NCI-H2081 (cell line): ENCODE measurements at places on chromosomes 1 and 21.
A peak's percentile ranks its signal among the peaks of the same experiment; 100 is the strongest.

DNA sequence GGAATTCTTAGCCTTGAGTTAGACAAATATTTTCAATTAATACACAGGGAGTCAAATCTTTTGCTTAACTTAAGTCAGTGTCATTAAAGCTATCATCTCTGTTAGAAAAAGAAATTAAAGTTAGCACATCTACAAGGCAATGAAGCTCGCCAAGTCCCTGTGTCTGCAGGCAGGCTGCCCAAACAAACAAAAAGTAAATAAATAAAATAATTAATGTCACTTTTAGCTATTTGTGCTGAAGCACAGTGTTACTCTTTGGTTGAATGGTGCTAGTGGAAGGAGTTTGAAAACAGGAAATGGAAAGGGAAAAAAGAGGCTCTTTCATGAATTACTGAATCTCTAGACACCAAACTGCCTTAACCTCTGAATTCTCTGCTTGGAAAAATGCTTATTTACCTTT is 37.1 kb upstream of the COL11A1 start:
- no peak for DNase-seq

- DNase-seq: peak; percentile 80
Observed at GRCh38 chr1:54407404-54408146, 1.4 kb upstream of the SSBP3 start.

GRCh38 chr21:36695671-36696389 is 3.1 kb upstream of the SIM2 start:
- no peak for DNase-seq

- peak; percentile 43 for DNase-seq
Observed at GRCh38 chr1:1434131-1434823, 1.2 kb upstream of the VWA1 start.

DNA sequence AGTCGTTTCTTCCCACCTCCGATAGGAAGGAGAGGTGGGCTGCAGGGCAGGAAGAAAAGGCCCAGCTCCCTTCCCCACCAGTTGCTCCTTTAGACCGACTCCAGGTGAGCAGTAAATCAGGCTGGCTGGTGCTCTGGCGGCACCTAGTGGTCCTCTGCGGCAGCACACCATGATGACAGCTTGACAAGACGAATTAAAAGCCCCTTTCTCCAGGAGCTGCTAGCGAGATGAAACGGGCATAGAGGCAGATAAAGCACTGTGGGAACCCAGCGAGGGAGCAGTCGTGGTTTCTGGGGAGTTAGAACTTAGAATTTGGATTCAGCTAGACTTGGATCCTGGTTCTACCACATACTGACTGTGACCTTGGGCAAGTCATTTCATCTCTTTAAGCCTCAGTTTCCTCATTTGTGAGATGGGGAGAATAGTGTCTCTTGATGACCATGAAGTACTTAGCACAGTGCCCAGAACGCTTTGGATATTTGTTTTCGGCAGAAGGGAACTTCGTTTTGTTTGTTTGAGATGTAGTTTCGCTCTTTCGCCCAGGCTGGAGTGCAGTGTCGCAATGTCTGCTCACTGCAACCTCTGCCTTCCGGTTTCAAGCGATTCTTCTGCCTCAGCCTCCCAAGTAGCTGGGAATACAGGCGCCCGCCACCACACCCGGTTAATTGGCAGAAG is 21.8 kb upstream of the COL9A2 start:
- DNase-seq: peak; percentile 91

GRCh38 chr1:54480525-54480848 is 67.5 kb upstream of the ACOT11 start:
- DNase-seq: no peak

GRCh38 chr1:201792534-201793305 is 36.2 kb upstream of the IPO9 start:
- DNase-seq: peak; percentile 83

DNA sequence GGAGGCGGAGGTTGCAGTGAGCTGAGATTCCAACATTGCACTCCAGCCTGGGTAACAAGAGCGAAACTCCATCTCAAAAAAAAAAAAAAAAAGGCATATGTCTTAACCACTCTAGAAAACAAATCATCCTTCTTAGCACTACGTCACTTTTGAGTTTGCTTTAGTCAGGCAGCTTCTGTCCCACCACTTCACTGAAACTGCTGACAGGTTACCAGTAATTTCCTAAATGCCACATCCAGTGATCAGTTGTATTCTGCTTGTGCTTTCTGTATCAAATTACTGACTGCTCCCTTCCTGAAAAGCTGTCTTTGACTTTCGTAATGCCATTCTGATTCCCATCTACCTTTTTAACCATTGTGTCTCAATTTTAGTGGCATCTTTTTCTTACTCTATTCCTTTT is 21.7 kb downstream of the RCOR3 start:
- DNase-seq: no peak

DNA sequence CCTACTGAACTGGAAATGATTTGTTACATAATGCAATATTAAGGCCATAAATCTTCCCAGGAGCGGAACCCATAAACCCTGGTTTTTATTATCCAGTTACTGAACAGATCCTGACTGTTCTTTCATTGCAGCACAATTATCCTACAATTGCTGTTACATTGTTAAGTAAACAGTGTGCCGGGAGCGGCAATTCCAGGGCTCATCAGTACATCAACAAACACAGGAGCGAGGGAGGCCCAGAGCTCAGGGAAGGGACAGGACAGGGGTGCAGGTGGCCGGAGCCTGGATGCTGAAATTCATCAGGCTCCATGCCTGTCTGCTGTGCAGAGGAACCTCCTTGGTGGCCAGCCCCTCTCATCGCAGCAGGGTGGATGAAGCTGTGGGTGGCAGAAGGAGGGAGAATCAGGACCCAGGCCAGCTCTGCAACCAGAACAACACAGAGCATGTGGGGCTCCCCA is 544.7 kb downstream of the NPHP4 start:
- no peak for DNase-seq

DNA sequence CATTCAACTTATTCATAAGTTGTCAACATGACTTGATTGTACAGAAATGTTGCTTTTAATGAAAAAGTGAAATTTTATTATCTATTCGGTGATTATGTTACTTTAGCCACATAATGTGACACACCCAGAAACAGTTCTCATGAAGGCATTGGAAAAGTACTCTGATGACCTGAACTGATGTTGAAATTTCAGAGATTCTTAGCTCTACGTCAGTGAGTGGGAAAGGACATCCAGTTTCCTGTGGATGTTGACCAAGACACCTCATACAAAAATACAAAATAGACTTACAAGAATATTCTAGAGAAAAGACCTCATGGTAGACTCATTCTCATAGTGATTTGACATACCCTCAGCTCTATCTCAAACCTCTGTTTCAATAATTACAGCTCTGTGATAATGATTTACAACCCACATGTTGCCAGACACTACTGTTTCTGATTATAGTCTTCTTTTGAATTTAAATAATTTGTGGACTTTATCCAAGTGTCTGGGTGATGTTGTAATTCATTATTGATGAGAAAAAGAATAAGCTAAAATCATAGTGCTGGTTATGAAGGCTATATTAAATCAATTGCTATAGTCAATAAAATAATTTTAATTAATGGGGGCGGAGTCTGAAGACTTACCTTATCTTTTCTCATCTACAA is 37.3 kb downstream of the KCNK2 start:
- DNase-seq: no peak

DNA sequence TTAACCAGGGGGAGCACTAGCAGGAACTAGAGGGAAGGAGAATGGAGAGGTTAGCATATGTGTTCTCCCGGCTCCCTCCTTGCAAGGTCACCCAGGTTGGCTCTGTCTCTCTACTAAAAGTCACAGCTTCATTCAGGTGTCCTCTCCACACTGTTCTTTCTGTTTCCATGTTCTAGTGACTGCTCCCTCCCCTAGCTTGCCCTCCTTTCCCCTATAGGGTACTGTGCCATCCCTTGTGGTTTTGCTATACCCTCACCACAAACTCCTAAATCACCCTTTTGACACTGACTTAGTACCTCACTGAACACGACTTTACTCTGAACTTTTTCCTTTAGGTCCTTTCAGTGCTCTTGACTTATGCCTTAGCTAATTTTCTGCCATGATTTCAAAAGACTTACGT is 389.3 kb downstream of the ST6GALNAC3 start:
- DNase-seq: no peak

- DNase-seq: no peak
Observed at GRCh38 chr21:34795548-34796180, 126.9 kb downstream of the CLIC6 start.

GRCh38 chr21:34869545-34869944 is 179.6 kb downstream of the RUNX1 start:
- DNase-seq: no peak

GRCh38 chr1:230819976-230820375 is 48.3 kb downstream of the C1orf198 start:
- DNase-seq: no peak

GRCh38 chr1:213905344-213905743 is 82.4 kb upstream of the PROX1 start:
- no peak for DNase-seq

- DNase-seq: no peak
Observed at GRCh38 chr21:34946385-34946840, 102.7 kb downstream of the RUNX1 start.

- DNase-seq: no peak
Observed at GRCh38 chr1:229570891-229571516, 12.5 kb upstream of the ABCB10 start.

DNA sequence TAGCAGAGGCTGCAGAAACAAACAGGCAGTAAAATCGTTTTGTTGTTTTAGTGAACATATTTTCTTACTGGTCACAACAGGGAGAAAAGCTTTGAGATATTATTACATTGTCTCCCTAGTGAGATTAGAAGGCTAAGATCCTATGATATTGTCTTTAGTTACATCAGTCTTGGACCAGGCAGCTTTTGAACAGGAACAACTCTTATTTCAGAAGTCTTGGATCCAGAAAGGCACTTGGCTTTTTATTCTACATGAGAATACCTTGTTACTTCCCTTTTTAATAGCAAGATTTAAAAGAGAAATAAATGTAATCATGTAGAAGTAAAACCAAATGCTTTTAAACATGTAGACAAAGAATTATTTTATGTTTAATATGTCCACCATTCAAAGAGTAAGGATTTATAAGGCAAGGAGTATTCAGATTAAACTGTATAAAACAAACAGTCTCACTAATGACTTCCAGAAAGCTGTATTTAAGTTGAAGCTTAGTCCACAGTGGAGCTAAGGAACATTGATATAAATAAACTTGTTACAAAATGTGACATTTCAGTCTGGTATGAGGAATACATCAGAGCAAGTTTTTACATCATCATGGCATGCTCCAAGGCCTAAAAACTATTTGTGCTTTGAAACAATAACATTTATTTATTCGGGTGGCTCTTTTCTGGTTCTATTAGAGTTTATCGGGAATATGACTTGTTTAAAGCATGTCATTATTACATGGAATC is 72.2 kb downstream of the PHTF1 start:
- DNase-seq: no peak

GRCh38 chr21:35475009-35475408 is 425.9 kb upstream of the RUNX1 start:
- no peak for DNase-seq

- DNase-seq: no peak
Observed at GRCh38 chr1:162736184-162736583, 54.3 kb upstream of the HSD17B7 start.

DNA sequence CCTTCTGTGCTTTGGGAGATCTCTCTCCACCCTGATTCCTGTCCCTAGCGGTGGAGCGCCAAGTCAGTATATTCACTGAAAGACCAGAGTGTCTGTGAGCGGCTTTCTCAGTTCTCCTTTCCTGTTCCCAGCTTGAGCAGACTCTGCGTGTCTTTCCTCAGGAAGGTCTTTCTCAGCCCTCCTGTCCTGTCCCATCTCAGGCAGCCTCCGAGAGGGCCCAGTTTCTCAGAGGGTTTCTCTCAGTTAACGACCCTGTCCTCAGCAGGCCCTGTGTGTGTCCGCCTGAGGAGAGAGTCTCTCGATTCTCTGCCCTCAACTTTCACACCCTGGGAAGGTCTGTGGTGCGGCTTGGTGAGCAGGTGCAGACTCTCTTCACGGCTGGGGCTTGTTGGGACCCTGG is 34.0 kb upstream of the CHIT1 start:
- no peak for DNase-seq

DNA sequence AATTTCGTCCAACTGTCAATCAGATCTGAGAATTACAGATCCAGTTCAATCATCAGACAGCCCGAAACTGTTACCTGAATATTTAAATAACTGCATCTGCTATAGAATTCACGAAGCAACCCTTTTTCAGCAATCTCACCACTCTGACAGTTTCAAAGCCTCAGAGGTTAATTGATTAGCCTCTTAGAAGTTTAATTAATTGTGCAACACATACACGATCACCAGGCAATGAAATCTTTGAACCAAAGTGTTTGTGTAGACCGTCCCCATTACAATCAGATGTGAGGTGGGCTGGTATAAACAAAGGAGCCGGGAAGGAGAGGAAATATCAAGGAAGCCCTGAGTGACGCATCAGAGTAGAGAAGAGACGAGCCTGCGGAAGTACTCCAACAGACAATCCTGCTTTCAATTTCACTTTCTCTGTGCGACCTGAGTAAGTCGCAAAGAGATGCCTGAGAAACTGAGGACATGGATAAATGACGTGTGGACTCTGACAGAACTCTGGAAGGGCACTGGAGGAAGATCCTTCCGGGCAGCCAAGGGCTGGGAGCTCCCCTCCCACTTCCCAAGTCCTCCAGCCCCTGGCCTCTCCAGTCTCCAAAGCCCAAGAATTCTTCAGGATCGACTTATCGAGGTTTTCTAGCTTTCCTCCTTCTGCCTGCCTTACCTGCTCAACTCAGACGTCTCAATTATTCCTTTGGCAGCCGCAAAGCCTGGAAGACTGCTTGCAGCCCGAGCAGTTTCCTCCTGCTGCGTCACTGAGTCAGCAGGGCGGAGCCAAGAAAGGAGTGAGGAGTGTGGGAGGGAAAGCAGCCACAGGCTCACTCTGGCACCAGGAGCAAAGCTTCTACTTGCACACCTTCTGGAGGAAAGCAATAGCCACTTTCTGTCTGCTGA is at the start of gene RNASEL:
Gene RNASEL (minus strand): TSS at position 757 of the 897 bp plus-strand sequence. CDS start 2,450 bp downstream, outside the sequence.
- DNase-seq: no peak

GRCh38 chr1:235304549-235305451 is 23.2 kb downstream of the ARID4B start:
- DNase-seq: peak; percentile 25

GRCh38 chr1:91730801-91731732 is 154.9 kb downstream of the TGFBR3 start:
- DNase-seq: no peak

DNA sequence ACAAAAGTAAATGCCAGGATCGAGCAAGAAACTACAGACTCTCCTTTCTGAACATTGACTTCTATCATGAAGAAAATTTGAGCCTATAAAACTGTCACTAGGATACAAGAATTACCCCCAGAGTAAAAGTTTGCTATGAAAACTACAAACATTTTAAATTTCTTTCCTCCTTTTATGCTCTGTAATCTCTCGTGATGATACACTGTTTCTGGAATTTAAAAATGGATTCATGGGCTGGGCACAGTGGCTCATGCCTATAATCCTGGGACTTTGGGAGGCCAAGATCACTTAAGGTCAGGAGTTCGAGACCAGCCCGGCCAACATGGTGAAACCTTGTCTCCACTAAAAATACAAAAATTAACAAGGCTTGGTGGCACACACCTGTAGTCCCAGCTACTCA is 181.3 kb downstream of the ZNF281 start:
- no peak for DNase-seq
